Thoracic aorta endothelial cell (primary cell): ENCODE measurements at places on chromosomes 16 and 17. TPM values are rescaled to one million over a fixed set of nuclear protein-coding genes. Genes with fewer than 3 reads are reported as not detected.

The TP53I13 gene
- 25.3 and 26.7 TPM in 2 replicates for total RNA-seq

The TBC1D26 gene
- total RNA-seq: not detected in 2 replicates

The TBC1D3I gene
- total RNA-seq: 0.14 and 1.1 TPM in 2 replicates

The CD300E gene
- not detected in 2 replicates for total RNA-seq

The C17orf50 gene
- total RNA-seq: not detected in 2 replicates

The KRTAP2-1 gene
- total RNA-seq: not detected in 2 replicates

The FBXW10 gene
- total RNA-seq: not detected in 2 replicates

The CCL17 gene
- total RNA-seq: not detected in 2 replicates

The TBC1D3 gene
- total RNA-seq: not detected in 2 replicates

The CPNE7 gene
- total RNA-seq: 9.3 and 9.5 TPM in 2 replicates

The LPCAT2 gene
- 77.0 and 80.3 TPM in 2 replicates for total RNA-seq

The POLG2 gene
- total RNA-seq: 12.0 and 12.1 TPM in 2 replicates

The SNF8 gene
- 84.4 and 107 TPM in 2 replicates for total RNA-seq

The AKAP1 gene
- 29.7 and 34.0 TPM in 2 replicates for total RNA-seq

The NDRG4 gene
- 11.1 and 28.1 TPM in 2 replicates for total RNA-seq

The MYO15A gene
- total RNA-seq: 0.22 and 0.27 TPM in 2 replicates

The GPRC5B gene
- 23.5 and 23.8 TPM in 2 replicates for total RNA-seq

The OGFOD1 gene
- total RNA-seq: 115 and 135 TPM in 2 replicates

The KCNH6 gene
- not detected in 2 replicates for total RNA-seq

The ITPRIPL2 gene
- 41.9 and 46.5 TPM in 2 replicates for total RNA-seq

The RARA gene
- total RNA-seq: 18.5 and 21.0 TPM in 2 replicates

The KCNJ2 gene
- total RNA-seq: 20.5 and 25.0 TPM in 2 replicates

The ATAD5 gene
- total RNA-seq: 17.3 and 19.4 TPM in 2 replicates

The PSMD7 gene
- total RNA-seq: 116 and 120 TPM in 2 replicates

The MYCBPAP gene
- 0.53 and 1.2 TPM in 2 replicates for total RNA-seq

The IRX6 gene
- total RNA-seq: not detected in 2 replicates

The MAPT gene
- total RNA-seq: 0.07 and 0.27 TPM in 2 replicates

The P3H4 gene
- total RNA-seq: 40.0 and 52.8 TPM in 2 replicates

The HS3ST4 gene
- not detected in 2 replicates for total RNA-seq

The TMC7 gene
- total RNA-seq: 4.2 and 5.6 TPM in 2 replicates

The SLC25A11 gene
- total RNA-seq: 43.7 and 45.5 TPM in 2 replicates

The ZNF213 gene
- total RNA-seq: 6.2 and 6.6 TPM in 2 replicates

The KRTAP3-2 gene
- not detected in 2 replicates for total RNA-seq
